ENCODE measurements at places on chromosomes 5 and 9.
A peak's percentile ranks its signal among the peaks of the same experiment; 100 is the strongest.

- DNase-seq, result no peak
Measured at GRCh38 chr5:180104168-180104530, 32.6 kb upstream of the RNF130 start.

DNA sequence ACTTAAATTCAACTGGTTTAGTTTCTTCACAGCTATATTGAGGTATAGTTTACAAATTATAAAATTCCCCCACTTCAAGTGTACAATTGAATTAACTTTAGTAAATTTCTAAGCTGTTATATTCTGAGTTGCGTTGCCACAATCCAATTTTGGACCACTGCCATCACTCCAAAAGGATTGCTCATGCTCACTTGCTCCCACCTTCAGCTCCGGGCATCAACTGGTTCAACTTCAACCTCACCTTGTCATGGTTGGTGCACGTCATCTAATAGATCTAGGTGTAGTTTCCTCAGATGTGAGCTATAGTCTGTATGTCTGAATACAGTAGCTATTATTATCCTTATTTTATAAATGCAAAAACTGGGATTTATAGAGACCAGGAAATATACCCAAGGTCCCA, 942.5 kb upstream of the WWC1 start:
- DNase-seq, result no peak

- no peak for DNase-seq
Measured at GRCh38 chr5:153365547-153365946, 124.9 kb upstream of the GRIA1 start.

- peak; percentile 30 for DNase-seq
Measured at GRCh38 chr9:98074115-98074990, 17.8 kb downstream of the NANS start.

DNA sequence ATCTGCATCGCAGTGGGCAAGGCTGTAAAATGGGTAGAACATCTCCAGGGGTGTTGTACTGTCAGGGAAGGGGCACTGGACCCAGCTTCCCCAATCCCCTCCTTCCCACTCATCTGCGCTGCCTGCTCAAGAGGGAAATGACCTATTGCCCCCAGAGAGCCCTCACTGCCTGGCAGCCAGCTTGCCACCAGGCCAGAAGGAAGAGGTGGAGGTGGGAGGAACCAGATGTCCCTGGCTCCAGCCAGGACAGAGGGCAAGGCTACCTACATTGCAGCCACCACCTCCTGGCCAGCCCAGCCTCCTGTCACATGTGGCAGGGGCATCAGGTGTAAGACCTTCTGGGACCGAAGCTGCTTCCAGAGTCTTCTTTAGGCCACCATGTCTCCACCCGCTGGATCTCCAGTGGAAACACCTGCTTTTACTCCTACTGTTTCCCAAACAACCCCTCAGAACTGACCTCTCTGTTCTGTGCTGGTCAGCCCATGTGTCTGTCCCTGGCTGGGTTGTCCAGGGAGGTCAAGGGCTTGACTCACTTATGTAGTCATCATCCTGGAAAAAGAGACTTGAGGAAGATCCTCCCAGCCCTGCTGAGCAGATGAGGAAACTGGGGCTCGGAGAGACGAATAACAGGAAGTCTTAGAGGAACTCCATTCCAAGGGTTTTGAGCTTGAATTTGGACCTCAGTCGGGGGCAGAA, 42.3 kb downstream of the JADE2 start:
- DNase-seq, result no peak

DNA sequence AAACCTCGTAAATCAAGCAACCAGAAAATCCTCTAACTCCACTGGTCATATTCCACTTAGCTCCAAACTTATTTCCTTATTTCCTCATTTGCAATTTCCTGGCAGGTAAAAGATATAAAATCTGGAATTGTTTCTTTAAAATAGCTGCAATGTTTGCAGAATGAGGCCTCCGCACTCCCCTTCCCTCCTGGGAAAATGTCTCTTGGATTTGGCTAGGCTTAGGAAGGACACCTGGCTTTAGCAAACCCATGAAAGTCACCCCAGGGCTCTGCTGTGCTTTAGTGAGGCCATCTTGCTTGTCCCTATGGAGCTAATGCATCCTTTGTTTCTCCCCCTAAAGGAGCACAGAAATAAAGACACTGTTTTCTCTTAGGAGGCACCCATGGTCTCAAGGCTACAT, 10.5 kb downstream of the ARSB start:
- no peak for DNase-seq

DNA sequence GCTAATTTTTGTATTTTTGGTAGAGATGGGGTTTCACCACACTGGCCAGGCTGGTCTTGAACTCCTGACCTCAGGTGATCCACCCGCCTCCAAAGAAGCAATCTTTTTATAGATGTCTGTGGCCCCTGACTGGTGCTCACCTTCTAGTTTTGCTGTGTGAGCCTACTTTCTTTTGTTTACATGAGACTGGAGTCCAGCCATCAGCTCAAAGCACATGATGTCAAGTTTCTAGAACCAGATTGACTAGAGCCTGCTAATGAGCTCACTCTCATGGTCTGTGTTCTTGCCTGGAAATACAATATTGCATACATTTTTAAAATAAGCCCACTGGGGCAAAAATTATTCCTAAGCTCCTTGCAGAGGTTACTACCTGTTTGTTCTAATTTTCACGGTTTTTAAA, 102.9 kb upstream of the PIK3R1 start:
- DNase-seq, result no peak

GRCh38 chr5:142322747-142323479, 1.9 kb downstream of the SPRY4 start:
- no peak for DNase-seq

- no peak for DNase-seq
Measured at GRCh38 chr5:1791176-1791575, 8.5 kb downstream of the MRPL36 start.

DNA sequence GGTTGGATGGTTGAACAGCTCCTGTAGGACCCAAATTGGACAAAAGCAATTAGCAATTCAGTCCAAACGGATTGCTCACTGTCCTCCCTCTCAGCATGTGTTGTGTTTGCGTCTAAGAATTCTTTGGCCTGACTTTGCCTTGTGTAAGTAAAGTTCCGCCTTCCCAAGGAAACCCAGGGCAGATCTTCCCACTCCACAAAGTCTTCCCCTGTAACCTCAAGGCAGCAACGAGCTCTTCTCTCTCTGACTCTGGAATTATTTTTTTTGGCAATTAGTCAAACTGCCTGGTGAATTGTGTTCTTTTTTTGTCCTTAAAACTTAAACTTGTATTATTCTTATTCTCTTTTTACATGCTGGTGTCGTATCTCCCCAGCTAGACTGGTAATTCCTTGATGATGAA, 20.7 kb upstream of the BASP1 start:
- no peak for DNase-seq

DNA sequence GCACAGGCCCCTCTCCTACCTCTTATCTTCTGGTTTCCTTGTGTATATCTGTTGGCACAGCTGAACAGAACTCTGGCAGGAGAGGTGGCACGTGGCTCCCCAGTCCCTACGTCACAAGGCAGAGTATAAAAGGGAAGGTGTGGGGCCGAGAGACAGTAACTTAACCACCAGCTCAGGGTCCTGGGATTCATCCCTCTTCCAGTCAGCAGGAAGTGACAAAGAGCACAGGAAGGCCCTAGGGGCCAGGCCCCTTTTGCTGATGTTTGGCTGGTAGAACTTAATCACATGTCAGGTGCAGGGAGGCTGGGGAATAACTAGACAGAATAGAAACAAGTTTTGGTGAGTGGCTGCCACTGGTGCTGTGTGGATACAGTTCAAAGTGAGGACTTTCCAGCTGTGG, 4.5 kb upstream of the ICE1 start:
- no peak for DNase-seq

DNA sequence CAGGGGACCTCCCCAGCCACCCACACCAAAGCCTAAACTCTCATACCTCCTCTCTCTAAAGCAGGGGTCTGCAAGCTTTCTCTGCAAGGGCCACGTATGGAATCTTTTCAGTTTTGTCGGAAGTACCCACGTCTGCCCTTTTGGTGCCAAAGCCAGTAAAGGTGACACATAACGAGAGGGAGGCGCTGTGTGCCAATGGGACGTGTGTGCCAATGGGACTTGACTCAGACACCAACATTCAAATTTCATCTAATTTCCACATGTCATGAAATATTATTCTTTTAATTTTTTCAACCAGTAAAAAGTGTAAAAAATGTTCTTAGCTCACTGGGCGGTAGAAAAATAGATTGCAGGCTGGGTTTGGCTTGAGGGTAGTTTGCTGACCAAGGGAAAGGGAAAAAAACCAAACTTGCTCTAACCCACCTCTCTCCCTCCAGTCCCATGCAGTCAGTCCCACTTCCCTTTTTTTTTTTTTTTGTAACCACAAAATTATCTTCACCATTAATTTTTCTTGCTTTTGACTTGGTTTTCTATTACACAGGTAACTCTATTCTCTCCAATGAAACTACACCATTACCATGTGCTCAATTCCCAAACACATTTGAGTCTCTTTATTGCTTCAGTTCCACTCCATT, 25.5 kb downstream of the OR2V1 start:
- DNase-seq, result no peak

- no peak for DNase-seq
Measured at GRCh38 chr9:129162497-129163197, 15.4 kb downstream of the IER5L start.

DNA sequence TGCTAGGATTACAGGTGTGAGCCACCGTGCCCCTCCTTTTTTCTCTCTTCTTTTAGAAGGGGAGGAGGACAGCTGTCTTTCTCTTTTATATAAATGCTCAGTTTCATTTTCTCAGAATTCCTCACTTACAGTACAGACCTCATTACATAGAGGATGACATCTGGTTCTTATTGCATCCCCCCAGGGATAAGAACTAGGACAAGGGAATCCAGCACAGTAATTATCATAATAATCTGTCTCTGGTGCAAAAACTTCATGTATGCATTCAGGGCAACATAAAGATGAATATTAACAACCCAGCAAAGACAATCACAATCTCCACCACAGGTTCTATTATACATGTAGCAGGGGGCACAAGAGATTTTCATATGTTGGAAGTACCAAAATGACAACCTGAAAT, 5.1 kb downstream of the SPZ1 start:
- no peak for DNase-seq

GRCh38 chr5:76542887-76543690, 80.1 kb downstream of the F2RL2 start:
- no peak for DNase-seq

GRCh38 chr9:125295657-125296056, 34.0 kb downstream of the GAPVD1 start:
- no peak for DNase-seq

GRCh38 chr5:60829490-60830266, 14.4 kb downstream of the ELOVL7 start:
- DNase-seq, result no peak

DNA sequence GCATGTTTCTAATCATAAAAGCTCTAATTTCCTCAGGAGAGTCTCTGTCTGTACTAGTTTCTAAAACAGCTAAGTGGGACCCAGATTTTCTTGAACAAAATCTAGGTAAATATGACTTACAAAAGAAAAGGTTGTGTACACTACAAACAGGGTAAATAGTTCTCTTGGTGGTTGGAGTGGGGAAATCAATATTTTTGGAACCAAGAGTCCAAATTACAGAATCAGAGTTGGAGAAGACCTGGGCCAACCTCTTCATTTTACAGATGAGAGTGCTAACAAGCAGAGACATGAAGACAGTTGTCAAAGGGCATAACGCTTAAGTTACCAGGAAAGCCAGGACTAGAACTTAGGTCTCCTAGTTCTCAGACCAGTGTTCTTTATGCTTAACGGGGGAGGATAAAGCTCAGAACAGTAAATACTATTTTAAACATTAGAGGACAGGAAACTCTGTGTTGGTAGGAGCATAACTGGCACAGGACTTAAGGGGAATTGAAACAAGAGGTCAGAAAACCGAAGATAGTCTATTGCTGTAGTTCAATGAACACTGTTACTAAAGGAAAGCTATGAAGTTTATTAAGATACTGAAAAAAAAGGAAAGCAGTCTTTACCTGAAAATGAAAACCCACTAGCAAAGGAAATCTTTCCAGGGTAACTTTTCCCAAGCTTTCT, 9.3 kb upstream of the GOLGA1 start:
- DNase-seq, result no peak

DNA sequence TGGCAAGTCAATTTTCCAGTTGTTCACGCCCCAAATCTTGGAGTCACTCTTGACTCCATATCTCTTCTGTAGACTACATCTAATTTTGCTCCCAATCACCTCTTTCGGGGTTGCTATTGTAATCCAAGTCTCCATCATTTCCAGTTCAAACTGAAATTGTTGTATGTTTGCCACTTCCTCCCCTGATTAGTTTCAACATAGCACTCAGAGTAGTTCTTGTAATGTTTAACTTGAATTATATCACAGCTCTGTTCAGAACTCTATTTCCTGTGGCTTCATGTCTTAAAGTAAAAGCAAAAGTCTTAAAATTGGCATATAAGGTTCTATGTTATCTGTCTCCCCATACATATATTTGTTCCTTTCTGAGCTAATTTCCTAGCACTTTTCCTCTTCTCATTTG, 348.5 kb upstream of the RIOK2 start:
- DNase-seq, result no peak

GRCh38 chr5:51159164-51159563, 224.1 kb upstream of the ISL1 start:
- no peak for DNase-seq

DNA sequence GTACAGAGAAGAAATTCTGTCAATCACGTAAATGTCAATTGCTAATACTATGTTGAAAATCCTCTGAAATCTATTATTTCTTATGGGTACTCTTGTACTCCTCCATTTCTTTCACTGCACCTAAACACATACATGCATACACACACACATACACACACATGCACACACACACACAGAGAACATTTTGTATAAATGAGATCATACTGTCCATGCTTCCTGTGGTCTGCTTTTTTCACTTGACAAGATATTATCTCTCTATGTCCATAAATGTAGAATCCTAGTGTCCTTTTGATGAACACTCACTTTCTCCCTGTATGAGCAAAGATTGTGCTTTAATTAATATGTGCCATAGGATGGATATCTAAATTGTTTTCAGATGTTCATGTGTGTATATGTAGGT, 32.7 kb upstream of the TLR4 start:
- DNase-seq, result no peak

- DNase-seq, result no peak
Measured at GRCh38 chr9:22238809-22239684, 207.6 kb upstream of the DMRTA1 start.

GRCh38 chr5:90054612-90055011, 354.9 kb downstream of the CETN3 start:
- no peak for DNase-seq

GRCh38 chr9:128921881-128922763, 1.3 kb downstream of the PHYHD1 start:
- no peak for DNase-seq

DNA sequence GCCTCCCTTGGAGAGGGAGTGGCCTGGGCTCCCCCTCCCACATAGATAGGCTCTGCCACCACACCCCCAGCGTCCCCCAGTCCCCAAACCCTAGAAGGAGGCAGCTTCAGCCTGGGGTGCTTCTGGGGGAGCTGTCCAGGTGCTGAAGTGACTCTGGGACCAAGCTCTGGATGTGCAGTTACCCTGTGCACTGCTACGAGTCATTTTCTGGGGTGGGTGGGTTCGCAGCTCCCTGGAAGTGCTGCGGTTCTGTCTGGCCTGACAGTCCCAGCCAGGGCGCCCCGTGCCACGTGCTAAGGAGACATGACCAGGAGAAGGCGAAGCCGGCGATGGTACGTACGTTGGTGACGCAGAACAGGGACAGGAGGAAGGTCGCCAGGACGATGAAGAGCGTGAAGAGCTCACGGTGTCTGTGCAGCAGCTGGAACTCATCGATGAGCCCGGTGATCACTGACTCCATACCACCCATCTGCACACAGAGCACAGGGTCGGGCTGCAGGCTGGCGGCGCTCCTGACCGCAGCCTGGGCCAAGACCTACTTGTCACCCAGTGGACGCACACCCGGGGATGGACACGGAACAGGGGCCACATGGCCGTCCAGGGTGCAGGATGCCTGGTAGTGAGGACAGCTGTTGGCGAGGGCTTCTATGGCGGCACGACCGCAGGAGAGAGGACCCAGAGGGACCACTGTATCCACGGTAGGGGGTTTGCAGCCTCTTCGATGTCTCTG, 35.7 kb downstream of the SLC6A3 start:
- no peak for DNase-seq
